ENCODE measurements at places on chromosomes 7 and 10.

DNA sequence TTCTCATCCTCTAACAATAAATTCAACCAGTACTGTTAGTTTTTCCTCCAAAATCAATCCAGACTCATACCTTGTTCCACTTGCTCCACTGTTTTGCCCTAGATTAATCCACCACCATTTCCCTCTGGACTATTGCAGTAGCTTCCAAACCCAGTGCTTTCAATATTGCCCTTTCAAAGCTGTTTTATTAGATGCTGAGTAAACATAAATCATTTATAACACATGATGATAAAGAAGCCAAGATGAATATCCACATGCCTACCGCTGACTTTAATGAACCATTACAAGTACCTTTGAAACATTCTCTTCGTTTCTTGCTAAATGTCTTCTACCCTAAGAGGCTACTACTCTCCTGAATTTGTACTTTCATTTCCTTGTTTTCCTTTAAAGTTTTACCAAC is 174.2 kb upstream of the FAM171A1 start:
- DNase-seq: no peak

DNA sequence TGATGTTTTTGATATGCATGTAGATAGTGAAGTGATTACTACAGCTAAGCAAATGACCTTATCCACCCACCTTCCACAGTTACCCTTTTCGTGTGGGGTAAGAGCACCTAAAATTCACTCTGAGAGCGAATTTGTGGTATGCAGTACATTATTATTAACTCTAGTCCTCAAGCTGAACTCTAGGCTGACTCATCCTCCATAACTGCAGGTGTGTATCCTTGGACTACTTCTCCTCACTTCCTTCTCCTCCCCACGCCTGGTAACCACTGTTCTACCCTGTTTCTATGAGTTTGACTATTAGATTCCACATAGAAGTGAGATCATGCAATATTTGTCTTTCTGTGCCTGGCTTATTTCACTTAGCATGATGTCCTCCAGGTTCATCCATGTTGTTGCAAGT is 484.6 kb downstream of the GATA3 start:
- DNase-seq: no peak

GRCh38 chr10:6086375-6087233 is 2.2 kb upstream of the RBM17 start:
- DNase-seq: peak; percentile 87

DNA sequence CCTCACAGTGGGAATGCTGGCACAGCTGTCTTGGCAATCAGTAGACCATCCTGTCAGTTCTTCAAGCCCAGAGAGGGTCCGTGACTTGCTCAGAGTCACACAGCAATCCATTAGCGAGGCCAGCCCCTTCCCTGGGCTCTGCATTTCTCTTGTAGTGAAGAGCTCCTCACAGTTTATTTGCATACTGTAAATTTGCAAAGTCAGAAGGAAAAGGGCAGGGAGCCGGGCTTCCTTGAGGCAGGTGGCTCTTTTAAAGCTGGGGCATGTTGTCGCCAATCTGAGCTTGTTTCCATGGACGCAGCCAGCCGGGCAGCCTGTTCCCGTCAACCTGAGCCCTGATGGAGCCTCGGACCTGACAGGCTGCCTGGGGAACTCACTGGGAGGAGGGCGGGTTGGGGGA is 123.4 kb downstream of the CUX1 start:
- DNase-seq: peak; percentile 24

DNA sequence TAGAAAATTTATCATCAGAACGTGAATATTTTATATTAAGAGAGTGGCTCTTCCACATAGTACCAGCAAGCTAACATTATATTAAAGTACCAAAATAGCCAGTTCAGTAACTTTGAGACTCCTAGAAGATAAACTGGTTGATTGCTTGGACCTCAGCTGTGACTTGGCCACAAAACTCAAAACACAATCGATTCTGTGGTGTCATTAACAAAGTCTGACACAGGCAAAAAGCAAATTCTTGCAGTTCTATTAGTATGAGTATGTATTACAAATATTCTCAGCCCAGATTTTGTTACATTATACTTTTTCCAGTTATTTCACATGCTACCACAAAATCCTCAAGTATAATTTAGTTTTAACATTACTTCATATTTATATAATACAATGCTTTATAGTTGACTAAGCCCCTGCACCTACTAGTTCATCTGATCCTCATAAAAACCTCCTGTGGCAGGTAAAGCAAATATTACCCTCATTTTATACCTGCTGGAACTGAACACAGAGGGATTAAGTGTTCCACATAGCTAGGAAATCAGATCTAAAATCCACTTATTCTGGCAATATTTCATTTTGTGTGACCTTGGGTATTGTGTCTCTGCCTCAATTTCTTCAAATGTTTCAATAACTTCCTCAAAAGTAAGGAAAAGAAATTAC is 279.9 kb upstream of the MKLN1 start:
- no peak for DNase-seq

DNA sequence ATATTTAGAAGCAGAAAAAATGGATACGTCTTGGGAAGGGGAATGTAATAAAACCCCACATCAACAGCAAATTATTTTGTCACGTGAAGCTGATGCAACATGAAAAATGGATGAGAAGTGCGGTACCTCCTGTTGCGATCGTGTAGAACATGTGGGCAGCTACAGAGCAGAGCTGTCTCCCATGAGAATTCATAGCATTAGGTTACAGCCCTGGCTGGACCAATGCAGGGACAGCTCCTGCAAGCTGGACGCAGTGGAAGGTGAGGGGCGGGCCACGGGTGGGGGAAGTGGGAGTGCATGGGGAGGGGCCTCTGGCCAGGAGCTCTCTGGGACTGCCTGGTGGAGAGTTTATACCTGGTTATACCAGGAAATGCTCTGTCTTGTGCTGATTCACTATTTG is 120.3 kb downstream of the GATA3 start:
- DNase-seq: no peak

DNA sequence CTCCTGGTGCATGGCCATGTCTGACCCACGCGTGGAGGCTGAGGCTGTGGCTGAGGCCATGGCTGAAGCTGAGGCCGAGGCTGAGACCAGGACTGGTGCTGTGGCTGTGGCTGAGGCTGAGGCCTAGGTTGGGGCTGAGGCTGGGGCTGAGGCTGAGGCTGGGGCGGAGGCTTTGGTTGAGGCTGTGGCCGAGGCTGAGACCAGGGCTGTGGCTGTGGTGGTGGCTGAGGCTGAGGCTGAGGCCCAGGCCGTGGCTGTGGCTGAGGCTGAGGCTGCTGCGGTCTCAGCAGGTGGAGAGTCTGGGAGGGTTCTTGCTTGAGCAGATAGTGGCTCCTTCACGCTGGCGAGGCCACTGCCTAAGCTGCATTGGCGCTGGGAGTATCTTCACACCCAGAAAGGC is 76.4 kb downstream of the WDR37 start:
- DNase-seq: no peak

DNA sequence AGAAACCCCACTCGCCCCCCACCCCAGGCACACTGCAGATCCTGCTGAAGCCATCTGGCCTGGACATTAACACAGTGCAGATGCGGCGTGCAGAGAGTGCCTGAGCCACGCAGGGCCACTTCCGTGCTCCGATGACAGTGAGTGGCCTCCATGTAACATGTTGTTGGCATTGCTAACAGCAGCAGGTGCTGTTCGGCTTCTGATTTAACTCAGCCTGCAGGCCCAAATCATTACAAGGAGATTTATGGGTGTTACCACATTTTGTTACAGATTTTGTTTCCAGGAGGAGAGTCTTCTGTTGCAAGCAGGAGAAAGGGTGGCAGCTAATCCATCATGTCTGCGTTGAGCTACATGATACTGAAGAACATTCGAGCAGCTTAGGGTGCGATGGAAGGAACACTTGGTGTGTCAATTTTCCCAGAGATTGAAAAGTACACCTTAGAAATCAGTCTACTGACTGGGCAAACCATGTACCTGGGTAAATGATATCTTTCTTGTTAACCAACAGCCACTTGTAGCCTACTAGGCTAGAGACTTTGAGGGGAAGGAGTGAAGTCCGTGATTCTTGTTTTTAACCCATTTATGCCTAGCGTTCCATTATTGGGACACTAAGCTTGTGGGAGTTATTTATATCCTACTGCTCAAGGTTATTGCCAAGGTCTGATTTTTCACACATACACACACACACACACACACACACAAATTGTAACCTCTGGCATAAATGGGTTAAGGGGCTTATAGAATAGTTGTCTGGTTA is 90.0 kb downstream of the JCAD start:
- DNase-seq: no peak

DNA sequence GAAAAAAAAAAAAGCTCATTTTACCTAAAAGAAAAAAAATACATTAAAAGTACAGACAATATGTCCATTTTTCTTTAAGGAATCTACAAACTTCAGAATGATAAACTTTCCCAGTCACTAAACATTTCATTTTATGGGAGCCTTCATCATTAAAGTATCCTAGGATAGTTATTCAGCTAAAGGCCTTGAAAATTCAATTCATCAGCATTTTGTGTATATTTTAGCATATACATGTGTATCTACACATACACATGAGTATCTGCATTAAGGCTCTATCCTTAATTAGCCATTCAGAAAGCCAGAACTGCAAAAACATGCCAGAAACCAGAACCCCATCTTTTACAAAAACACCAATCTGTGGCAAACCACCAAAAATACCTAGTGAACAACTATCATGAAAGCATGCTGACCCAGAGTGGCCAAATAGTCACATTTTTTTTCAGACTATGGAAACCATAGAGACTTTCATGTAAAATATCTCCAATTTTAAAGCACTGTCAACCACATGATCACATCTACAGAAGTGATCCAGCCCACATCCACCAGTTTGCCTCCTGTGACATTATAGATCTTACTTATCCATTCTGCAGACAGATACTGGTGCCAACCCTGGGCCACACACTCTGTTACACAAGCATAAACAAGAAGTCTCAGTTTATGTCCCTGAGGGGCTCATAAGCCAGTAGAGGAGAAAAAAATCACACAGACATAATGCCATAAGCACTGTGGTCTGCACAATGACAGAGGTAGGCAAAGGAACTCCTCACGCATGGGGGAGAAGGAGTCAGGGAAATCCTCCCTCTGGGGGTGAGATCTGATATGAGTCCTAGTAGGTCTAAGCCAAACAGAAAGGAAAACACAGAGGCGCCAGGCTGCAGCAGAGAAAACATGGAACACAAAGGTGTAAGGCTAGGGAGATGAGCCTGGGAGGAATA is 79.2 kb downstream of the SRPK2 start:
- no peak for DNase-seq

DNA sequence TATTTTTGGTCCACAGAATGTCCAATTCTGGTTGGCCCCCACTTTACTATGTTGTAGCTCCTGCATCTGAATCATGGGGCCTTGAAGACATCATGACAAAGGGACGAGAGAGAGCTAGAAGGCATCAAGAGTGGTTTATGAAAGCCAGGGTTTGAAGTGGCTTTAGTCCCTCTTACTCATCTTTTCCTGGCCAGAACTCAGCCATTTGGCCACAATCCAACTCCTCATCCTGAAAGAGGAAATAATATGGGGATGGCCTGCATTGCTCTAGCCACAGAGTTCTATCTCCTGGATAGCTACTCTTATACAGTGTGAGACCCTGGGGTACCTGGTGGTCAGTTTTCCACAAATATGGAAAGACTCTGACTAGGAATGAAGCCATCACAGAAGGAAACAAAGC is 418.9 kb downstream of the XPNPEP1 start:
- DNase-seq: no peak

GRCh38 chr7:30476459-30477145 is 2.0 kb downstream of the NOD1 start:
- no peak for DNase-seq

DNA sequence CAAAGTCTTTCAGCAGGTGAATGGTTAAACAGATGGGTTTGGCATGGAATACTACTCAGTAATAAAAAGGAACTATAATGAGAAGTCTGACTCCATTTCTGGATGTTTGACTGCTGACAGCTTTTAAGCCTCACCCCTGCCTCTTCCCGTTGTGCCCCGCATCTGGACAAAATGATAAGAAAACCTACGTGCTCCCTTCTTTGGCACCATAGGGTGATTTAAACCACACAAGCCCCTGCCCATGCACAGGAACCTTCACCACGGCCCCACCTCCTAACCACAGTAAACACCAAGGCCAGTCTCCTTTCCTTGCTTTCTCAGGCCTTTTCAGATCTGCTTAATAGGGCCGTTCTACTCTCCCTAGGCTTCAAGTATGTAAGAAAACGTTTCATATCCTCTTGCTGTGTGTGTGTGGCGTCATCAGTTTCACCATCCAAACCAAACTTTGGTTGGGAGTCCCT is 47.1 kb upstream of the UBN2 start:
- DNase-seq: no peak

- DNase-seq: no peak
Observed at GRCh38 chr7:44131173-44132029, 8.1 kb upstream of the POLD2 start.

DNA sequence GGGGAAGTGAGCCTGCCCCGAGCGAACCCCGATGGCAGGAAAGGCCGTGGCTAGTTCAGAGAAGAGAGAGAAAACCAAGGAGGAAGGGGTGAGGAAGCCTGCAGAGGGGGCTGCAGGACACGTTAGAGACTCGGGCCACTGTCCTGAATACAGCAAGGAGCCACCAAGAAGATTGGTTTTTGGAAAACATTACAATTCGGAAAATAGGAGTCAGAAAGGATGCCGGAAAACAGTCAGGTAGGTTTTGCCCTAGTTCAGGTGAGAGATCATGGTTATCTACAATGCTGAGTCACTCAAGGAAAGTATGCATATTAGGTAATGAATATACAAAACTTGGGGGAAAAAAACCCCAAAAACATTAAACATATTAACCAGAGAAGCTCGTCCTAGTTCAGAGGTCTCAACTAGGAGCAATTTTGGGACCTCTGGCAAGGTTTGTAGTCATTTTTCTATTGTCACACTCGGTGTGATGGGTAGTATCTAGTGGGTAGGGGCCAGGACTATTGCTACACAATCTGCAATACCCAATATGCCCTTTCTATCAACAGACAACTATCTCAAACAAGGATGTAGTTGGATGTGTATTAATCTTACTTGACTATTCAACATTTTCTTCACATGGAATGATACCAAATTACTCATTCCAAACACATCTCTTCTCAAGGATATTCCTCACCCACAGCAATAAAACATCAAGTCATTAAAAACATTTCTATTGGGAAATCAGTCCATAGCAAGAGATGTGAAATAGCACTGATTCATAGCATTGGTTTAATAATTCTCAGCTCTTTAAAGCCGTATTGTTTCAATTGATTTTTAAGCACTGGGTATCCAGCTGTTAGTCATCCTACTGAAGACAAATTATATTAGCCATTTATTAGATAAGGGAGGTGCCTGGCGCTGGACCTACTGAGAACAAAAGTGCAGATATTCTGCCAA is 74.4 kb upstream of the RSU1 start:
- DNase-seq: peak; percentile 64

- no peak for DNase-seq
Observed at GRCh38 chr7:96993094-96993865, 12.1 kb upstream of the DLX6 start.

DNA sequence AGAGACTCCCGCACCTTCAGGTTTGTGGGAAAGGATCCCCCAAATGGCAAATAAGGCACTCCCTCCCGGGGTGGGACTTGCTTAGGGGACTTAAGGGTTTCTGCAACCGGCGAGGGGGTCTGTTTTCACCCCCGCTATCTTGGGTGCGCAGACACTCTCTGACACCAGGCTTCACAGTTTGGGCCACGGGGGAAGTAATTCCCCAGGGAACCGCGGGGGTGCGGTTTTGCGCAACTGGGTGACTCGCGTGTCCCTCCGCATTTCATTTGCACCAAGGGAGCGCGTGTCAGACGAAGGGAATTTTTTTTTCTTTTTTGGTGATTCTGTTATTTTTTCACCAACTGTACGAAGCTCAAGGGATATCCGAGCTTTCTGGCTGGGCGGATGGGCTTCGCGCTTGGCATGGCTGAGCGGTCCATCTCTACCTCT is 1.7 kb downstream of the GRM8 start:
- DNase-seq: peak; percentile 10

Data from endothelial cell (in vitro differentiated cells).